ENCODE measurements at places on chromosomes 7 and 10.

DNA sequence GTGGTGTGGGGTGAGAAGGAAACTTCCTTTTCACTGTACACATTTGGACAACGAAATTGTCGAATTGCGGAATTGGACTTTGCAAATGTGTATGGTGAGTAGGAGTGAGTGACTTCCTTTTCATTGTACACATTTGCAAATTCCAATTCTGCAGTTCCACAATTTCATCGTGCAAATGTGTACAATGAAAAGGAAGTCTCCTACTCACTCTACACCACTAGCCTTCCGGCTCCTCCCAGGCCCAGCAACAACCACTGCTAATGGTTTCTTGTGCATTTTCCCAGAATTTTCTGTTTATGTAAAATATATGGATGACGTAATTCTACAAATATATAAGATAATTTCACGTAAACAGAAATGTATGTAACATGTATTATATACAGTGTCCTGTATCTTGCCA is 118.5 kb downstream of the ARL4A start:
- DNase-seq = no peak

DNA sequence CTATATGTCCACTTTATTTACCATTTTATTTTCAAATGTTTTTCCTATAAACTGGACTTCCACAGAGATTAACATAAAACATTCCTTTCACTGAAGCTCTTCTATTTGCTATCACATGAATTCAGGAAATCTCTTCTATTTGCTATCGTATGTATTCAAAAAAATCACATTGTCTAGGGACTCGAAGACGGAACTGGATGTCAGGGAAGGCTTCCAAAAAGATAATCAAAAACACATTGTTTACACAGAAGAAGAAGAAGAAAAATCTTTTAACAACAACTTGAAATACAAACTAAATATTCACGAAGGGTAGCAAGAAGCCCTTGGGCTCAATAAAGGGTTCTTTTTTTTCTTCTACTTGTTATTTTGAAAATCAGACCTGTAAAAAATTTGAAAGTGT is 426.1 kb upstream of the LRRN3 start:
- DNase-seq = no peak

DNA sequence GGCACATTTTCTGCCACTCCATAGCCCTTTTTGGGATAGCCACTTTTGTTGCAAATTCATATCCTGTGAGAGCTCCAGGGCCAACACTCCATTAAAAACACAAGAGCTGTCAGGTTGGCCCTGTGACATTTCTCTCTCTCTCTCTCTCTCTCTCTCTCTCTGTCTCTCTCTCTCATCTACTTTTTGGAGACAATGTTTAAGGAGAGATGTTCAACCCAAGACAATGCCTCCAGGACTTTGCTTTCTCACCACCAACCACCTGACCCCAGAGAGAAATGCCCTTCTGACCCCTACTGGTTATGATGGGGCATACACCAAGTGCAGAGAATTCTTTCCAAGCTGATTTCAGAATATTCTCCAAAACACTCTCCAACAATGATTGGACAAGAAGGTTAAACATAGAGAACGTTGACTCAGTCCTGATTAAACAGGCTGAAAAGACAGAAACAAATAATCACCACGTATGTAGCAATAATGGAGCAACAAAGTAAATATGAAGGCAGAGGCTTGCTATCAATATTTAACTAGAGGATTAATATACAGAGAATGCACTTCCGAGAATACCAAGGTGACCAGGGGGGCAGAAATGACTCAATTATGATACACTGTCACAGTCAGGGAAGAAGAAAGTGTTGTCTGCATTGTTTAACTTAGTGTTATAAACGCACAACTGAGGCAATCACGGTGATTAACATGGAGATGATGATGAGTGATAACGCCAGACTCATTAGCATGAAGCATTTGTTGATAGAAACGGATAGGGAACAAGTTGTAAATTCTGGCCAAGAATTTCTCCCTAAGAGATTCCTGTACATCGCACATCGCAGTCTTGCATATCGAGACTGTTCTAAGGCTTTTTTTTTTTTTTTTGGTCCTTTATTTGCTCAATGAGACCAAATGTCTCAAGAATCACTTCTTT is 178.5 kb downstream of the NRP1 start:
- DNase-seq = peak; percentile 84

DNA sequence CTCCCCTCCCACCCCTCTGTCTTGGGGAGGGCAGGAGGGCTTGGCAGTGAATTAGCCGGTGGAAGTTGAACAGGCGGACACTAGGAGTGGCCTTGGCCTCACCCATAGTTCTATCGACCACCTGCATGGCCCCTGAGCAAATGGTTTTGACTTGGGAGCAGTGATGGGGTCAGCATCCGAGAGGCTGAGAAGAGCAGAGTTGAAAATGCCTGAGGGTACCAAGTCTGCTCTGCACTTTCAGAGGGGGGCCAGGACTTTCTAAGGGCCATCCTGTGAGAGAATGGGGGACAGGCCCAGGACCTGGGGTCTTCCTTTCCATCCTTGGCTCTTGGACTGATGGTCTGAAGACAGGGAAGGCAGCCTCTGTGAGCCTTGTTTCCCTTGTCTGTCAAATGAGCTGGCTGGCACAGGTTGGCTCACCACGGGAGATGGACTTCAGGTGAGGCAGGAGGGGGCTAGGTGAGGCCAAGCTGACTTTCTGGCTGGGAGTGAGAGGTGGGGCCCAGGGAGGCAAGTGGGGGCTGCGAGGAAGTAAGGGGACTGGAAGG is 29.4 kb downstream of the CDH23 start:
- DNase-seq = no peak

GRCh38 chr7:11625669-11626068 is 206.3 kb downstream of the THSD7A start:
- no peak for DNase-seq

GRCh38 chr10:104146882-104147281 is 24.9 kb downstream of the SFR1 start:
- no peak for DNase-seq

DNA sequence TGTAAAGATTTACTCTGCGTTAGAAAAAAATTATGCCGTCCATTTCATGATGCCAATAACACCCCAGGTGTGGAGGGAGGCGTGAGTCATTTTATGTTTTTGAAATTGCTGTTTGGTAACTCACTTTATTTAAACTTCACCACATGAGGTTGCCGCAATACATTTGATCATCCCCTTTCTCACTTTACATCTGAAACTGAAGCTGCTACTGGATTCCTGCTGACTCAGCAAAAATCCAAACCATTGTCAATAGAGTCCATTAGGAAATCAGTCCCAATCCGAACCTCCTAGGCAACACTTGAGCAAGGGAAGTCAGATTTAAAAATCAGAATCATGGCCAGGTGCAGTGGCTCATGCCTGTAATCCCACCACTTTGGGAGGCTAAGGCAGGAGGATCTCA is 136.6 kb upstream of the SVIL start:
- no peak for DNase-seq

DNA sequence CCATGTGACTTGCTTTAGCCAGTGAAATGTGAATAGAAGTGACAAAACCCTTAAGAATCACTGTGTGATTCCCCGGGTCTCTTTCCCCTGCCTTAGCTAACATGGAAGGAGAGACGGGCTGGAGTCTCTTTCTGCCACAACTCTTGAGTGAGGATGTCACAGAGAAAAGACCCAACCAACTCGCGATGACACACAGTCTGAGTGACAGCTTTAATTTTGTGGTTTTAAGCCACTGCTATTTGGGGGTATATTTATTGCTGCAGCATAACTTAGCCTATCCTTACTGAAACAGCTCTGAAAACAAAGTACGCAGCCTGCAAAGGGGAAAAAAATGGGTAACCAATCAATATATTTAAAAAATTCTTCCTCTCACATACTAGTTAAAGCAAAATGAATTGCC is 319.4 kb downstream of the CALN1 start:
- no peak for DNase-seq

GRCh38 chr10:44030738-44031137 is 354.2 kb downstream of the CXCL12 start:
- no peak for DNase-seq

DNA sequence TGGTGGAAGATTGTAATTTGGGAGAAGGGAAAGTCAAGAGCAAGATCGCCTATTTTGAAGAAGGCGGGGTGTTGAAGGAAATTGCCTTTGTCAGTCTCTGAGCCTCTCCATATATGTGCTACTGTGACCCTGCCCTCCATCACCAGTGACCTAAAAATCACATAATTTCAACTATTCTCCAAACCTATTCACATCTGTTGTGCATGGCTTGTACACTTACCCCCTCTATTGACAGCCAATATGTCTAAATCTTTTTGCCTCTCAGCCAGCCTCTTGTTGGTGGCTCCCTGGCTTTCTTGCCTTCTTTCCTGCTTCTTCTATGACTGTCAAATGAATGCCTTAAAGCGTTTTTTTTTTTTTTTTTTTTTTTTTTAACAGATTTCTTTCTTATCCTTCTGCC is 295.6 kb downstream of the AUTS2 start:
- peak; percentile 74 for DNase-seq

DNA sequence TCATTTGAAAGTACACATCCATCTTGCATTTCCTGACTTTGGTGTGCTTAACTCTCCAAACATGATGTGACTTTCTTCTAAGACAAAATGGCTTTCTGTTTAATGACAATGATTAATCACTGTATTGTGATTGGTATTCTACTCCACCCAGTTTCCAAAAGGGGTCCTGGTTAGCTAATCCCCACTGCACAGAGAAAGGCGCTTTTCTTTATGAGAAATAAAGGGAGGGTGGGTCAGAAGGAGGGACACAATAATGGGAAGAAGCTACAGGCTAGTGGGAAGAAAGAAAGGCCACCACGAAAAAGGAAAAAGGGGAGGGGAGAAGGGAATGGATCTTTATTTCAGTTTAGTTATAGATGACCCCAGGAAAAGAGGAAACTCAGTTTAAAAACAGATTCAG is 69.2 kb downstream of the PRTFDC1 start:
- DNase-seq = no peak

GRCh38 chr10:38043516-38043915 is 33.0 kb downstream of the ZNF33A start:
- DNase-seq = no peak

- no peak for DNase-seq
Observed at GRCh38 chr10:71177651-71178199, 34.6 kb upstream of the UNC5B start.

DNA sequence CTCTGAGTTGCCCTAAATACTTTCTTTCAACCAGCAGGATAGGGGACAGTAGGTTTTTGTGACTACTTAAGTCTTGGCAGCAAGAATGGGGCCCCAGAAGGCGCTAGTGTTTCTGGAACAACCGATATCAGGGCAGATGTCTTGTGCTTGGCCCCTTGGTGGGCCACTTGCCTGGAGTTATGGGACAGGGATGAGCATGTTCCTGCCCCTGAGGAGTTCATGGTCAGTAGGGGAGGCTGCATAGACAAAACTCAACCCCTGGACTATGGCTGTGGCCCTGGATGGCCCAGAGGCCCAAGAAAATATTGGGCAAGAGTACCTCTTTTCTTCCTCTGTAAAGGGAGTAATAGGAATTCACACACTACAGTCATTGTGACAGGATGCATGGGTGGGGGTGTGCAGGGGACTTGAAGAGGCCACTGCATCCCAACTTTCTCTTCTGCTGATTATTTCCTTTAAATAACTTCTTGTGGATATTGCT is 57.7 kb upstream of the IGFBP3 start:
- DNase-seq = no peak

GRCh38 chr10:5433182-5433581 is 20.8 kb downstream of the NET1 start:
- no peak for DNase-seq

DNA sequence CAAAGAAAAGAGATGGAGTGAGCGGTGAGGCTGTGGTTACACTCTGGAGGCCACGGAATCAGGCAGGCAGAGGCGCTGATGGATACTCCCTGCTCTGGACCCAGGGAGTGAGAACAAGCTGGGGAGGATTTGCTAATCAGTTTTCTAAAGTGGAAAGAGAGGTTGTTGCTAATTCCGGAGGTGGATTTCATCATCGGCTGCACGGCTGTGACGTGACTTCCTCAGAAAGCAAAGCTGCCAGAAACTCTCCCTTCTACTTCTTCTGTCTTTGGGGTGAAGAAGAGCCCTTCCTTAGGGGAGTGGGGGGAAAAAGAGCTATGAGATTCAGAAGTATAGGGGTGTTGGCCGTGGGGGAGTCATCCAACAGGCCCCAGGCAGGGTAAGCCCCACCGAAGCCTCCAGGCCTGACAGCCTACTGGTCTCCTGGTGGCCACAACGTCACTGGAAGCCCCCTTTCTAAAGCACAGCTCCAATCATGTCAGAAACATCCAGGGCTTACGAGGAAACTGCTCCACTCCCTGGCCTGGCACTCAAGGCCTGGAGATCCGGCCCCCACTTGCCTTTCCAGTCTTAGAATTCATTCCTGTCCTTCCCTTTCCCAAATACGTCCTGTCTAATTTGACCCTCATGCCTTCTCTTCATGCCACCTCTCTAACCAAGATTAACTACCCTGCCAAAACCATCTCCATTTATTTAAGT is 114.5 kb downstream of the HIP1 start:
- DNase-seq = no peak

DNA sequence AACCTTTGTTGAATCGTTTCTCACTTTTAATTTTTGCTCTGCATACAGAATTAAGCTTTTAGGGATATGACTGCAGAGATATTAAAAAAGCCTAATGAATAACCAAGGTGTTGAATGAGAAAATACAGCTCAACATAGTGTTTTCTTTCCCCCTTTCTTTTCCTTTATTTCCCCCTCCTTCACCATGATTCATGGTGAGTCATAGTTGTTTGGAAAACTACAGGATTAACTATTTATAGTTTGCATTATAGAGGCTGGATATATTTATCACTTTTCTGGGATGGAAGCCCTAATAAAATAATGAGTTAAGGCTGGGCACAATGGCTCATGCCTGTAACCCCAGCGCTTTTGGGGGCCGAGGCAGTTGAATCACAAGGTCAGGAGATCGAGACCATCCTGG is 115.0 kb downstream of the DNAJB9 start:
- no peak for DNase-seq

GRCh38 chr7:2522780-2523433 is 3.3 kb downstream of the LFNG start:
- no peak for DNase-seq

GRCh38 chr7:78099715-78100394 is 301.3 kb downstream of the PHTF2 start:
- DNase-seq = no peak

DNA sequence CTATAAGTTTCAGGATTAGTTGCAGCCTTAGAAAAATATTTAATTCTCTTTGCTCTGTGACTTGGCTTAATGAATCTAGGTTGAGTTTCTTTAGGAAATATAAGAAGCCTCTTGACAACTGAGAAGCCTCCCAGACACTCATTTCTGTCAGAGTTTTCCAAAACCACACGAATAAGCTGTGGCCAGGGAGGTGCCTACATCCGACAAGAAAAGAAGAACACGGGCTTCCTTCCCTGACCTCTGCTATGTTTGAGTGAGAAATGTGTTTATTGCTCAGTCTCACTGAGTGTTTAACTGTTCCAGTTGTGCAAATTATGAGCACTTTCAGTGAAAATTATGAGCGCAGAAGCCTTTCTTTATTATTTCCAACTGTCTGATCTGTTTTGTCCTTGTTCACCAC is 105.0 kb downstream of the TRIL start:
- DNase-seq = no peak

Data from Karpas-422 (cell line).